HEK293T (cell line): ENCODE measurements at places on chromosomes 7 and 10.

DNA sequence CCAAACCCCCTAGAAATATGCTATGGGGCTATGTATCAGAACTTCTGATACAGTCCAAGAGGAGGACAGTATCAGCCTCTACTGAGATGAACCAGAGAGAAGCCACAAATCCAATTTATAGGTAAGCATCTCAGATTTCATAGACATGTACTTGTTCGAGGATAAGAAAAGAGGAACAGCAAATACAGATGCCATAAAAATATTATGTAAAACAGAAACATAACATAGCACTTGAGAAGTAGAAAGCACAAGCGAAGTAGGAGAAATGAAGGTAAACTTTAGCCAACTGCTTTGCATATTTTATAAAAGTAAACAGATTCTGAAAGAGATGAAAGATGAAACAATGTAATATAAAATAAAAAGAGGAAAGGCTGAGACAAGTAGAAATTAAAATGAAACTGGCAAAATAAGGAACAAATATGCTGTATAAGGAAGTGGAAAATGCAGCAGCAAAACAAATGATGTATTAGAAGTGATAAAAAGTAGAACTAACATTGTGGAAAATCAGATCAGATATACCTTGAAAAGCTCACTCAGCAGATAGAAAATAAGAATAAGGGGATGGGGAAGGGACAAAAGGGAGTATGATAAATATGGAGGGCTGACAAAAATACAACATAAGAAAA lies 135.1 kb downstream of the SKAP2 start:
- no peak for DNase-seq

DNA sequence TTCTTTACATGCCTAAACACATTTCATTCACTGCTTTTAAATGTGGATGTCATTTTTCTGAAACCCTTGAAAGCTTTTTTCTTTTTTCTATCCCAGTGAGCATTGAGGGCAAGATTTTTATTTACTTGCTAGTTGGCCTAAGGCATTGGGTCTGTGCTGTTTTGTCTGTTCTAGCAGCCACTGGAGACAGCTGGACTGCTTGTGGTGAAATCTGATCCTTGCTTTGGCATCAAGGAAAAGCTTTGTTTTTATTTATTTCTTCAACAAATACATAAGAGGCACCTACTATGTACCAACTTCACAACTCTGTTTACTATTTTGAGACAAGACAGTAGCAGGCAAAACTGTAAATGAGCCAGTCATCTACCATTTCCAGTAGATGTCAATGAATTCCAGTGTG lies 28.4 kb upstream of the PDLIM1 start:
- DNase-seq = no peak

- no peak for DNase-seq
Measured at GRCh38 chr7:34612661-34613060, 45.4 kb upstream of the NPSR1 start.

DNA sequence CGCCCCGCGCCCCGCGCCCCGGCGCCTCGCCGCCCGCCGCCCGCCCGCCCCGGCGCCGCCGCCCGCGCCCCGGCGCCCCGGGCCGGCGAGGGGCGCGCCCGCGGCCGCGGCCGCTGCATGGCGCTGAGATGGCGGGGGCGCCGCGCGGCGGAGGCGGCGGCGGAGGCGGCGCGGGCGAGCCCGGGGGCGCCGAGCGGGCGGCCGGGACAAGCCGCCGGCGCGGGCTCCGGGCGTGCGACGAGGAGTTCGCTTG lies 174 bp downstream of the ADCY1 start:
- no peak for DNase-seq

DNA sequence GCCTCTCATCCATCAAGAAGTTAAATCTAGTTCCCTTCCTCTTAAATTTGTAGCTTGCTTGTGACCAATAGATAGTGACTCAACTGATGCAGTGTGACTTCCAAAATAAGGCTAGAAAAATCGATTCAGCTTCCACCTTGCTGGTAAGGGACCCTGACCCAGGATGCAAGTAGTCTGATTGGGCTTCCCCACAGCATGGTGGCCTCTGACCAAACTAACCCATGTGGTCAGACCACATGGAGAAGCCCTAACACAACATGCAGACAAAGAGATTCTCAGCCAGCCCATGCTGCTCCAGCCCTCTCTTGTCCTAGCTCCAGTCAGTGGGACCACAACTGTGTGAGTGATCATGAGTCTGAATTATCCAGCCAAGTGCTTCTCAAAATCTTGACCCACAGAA lies 710.8 kb downstream of the MAGI2 start:
- no peak for DNase-seq

DNA sequence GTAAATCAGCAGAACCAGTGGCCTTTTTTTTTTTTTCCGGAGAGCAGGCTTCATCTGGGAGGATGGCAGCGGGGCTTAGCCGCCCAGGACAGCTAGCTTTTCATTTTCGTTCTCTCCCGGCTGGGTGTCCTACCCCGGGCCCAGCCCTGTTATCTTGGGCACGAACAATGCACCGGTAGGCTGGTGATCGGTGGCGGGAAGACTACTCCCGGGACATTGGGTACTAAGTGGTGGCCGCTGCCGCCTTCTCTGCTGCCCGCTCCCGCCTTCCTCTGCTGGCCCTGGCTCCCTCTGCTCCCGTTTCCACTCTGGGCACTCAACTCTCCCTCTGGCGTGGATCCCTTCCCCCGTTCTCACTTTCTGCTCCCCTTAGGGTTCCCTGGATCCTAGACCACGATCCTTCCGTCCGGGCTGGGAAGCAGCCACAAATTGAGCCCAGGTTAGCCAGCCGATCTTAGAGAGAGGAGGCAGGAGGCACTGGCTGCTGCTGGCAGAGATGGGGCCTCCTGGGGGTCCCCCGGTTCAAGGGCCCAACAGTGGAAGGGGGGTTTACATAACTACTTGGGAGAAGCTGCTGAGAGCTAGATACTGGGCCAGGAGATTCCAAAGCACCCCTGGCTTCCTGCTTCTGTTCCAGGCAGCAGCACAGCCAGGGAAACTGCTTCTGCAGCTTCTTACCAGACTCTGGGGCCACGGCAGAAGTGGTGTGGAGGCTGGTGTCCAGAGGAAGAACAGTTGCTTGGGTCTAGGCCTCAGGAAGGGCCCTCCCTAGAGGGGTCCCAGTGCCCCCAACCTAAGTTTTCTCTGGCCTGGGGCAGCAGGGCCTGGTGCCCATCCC lies 1.8 kb downstream of the TLX1 start:
- DNase-seq = no peak

DNA sequence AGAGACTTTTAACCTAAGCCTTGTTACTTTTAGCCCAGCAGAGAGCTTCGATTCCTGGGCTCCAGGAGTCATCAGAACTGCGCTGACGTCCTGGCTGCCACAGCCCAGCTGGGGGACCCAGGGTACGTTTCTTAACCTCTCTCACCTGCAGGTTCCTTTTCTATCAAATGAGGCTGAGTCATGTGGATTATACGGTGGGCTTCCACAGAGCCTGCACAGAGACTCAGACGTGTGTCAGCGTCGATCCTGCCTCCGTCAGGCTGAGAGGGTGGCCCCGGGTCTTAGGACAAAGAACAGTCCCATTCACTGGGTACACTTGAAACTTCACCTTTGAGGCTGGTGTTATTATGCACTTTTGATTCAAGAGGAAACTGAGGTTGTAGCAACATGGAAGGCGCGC lies 100.7 kb upstream of the FGFR2 start:
- DNase-seq = no peak

DNA sequence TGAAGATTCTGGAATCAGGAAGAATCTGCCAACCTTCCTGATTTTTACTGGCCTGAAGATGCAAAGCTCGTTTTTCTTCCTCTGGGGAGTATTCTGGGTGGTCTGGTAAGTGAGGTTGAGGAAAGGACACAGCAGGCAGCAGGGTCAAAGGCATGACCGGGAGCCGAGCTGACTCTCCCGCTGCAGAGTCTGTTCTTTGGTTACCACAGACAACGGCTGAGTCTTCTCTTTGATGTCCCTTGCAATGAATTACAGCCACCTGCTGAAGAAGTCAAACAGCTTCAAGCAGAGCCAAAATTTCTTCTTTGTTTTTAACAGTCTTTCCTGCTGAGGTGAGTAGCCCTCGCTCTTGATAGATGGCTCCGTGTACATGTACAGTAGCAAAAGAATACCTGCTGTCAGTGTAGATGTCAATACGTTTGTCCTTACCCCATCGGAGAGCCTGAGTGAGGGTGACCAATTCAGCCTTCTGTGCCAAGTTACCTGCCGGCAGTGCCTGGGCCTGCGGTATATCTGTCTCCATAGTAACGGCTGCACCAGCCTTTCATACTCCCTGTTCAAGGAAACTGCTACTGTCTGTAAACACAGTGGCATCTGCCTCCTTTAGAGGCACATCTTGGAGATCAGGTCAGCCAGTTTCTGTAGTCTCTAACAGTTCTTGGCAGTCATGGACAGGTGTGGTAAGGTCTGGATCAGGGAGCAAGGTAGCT lies 76.4 kb downstream of the PRR15 start:
- no peak for DNase-seq

DNA sequence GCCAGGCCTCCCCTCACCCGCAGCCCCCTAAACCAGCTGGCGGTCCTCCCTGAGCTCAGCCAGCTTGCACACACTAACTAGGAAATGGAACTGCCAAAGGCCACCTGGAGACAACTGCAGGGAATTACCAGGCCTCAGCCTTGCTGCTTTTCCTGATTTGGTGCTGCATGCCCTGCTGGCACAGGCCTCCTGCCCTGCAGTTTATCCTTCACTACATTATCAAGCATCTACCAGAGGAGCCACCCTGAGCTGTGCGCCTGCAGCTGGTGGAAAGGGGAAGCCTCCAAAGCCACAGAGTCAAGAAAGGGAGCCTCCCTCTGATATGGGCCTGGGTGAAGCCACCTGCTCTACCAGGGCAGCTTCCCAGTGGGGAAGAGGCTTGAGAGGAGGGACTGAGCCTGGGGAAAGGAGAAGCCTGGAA lies 139.8 kb downstream of the GRID1 start:
- DNase-seq = no peak

GRCh38 chr10:7513936-7514335 lies 103.1 kb upstream of the SFMBT2 start:
- DNase-seq = no peak

GRCh38 chr10:8056871-8057331 lies 2.4 kb downstream of the GATA3 start:
- DNase-seq = no peak

- DNase-seq = no peak
Measured at GRCh38 chr7:32618987-32619386, 123.7 kb downstream of the AVL9 start.
